D721Med (cell line): ENCODE measurements at places on chromosomes 4 and X.
A peak's percentile ranks its signal among the peaks of the same experiment; 100 is the strongest.

- DNase-seq = no peak
Observed at GRCh38 chr4:183602557-183603027, 56.4 kb downstream of the RWDD4 start.

DNA sequence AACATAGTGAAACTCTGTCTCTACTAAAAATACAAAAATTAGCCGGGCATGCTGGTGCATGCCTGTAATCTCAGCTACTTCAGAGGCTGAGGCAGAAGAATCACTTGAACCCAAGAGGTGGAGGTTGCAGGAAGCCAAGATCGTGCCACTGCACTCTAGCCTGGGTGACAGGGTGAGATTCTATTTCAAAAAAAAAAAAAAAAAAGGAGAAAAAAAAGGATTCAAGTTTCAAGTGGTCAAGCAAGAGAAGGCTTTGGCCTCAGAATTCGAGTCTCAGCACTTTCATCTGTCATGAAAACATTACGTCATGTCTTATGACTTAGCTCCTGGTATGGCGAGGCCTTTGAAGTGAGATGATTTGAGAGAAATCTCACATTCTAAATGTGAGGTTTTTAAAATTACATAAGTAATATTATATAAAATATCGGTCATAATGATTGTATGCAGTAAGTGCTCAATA is 21.2 kb upstream of the DHRSX start:
- no peak for DNase-seq

DNA sequence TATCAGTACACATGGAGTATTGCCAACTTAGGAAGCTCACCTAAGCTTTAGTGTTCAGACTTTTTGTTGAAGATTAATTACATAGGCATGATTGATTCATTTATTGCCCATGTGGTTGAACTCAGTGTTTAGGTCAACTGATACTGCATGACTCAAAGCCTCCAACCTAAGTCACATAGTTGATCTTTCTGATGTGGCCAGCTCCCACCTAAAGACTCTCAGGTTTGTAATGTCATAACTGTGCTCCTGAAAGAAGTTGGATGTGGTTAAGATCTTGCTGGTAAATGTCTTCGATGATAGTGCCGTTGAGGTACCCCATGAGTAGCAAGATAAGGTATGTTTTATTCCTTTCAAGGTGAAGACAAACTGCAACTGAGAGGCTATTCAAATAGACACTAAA is 192.5 kb downstream of the EDA start:
- no peak for DNase-seq

- no peak for DNase-seq
Observed at GRCh38 chr4:54784161-54784671, 126.5 kb downstream of the KIT start.

DNA sequence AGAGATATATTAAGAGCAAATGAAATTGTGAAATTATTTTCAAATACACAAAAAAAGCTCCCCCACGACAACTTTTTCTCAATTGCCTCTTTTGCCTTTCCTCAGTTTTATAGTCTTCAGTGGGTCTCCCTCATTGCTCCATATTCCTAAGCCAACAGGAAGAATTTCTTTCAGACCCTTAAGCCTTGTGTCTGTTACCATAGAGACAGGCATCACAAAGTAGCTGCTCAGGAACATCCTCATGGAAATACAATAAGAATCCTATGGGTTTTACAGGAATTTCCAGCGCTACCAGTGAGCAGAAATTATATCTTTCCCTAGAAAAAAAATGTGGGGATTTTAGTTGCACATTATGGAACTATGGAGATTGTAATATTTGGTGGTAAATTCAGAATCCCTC is 121.9 kb upstream of the DMD start:
- no peak for DNase-seq

DNA sequence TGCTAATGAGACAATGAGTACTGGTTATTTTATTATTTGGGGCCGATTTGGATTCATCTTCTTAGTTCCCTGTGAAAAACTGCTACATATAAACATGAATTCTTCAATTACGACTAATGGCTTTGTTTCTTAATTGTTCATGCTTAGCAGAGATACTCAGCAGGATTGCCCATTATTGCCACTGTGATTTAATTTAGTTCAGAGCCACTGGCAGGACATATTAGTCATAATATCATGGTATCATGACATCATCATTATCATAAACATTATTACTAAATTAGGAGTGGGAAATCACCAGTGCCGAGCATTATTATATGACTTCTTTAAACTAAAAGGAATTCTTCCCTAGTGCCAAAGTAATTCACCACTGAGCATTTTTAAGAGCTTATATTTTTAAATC is 201.4 kb downstream of the SPOCK3 start:
- no peak for DNase-seq

GRCh38 chrX:26848511-26848910 is 614.6 kb downstream of the PPP4R3C start:
- DNase-seq = no peak

DNA sequence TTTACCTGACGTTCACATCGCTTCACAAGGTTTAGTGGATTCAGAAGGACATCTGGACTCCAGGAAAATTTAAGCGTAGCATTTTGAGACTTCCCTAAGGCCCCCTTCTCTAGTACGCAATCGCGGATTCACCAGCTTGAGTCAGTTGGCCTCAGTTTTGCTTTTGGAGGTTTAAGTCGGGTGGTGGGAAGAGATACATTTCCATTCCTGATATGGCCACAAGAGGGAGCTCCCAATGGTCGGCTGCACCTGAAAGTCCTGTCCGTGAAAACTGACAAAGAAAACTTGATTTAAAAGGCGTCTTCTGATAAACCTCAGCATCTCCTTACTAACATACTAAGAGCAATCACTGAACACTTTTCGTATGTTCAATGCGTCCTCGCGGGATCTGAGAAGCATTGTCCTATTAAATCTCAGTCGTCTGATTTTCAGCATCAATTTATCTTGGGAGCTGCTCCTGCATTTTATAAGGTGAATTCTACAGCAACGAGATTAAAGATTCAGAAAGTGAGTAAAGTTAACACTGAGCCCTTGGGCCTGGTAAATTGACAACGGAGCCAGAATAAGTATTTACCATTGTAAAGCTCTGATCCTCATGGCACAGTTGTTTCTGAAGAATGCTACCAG is 50.6 kb downstream of the LGI2 start:
- no peak for DNase-seq

DNA sequence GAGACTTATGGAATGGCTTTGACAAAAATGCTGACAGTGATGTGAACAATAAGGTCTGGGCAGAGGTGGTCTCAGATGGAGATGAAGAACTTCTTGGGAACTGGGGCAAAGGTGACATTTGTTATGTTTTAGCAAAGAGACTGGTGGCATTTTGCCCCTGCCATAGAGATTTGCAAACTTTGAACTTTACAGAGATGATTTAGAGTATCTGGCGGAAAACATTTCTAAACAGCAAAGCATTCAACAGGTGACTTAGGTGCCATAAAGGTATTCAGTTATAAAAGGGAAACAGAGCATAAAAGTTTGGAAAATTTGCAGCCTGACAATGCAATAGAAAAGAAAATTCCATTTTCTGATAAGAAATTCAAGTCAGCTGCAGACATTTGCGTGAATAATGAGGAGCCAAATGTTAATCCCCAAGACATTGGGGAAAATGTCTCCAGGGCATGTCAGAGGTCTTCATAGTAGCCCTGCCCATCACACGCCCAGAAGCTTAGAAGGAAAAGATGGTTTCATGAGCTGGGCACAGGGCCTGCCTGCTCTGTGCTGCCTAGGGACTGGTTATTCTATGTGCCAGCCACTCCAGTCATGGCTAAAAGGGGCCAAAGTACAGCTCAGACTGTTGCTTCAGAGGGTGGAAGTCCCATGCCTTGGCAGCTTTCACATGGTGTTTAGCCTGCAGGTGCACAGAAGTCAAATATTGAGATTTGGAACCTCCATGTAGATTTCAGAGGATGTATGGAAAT is 782.2 kb downstream of the TRAM1L1 start:
- DNase-seq = no peak

GRCh38 chr4:2570551-2571222 is 34.2 kb downstream of the FAM193A start:
- DNase-seq = no peak

GRCh38 chr4:81854406-81854805 is 382.7 kb upstream of the RASGEF1B start:
- no peak for DNase-seq

- DNase-seq = no peak
Observed at GRCh38 chr4:159292137-159292896, 189.4 kb downstream of the RAPGEF2 start.

DNA sequence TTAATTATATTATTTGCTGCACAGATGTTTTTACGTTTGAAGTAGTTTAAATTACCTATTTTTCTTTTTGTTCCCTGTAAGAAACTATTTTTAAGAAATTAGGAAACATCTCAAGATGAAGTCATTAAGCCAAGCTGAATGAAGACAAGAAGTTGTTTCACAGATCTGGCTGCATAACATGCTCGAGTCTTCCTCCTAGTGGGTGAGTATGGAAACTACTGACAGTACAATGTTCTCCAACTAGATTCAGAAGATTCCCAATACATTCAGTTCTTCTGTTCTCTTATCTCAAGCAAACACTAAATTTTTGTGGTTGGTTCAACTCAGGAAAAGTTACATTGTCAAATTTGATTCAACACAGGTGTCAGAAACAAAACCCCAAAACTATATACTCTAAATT is 256.8 kb upstream of the VCX start:
- DNase-seq = no peak

DNA sequence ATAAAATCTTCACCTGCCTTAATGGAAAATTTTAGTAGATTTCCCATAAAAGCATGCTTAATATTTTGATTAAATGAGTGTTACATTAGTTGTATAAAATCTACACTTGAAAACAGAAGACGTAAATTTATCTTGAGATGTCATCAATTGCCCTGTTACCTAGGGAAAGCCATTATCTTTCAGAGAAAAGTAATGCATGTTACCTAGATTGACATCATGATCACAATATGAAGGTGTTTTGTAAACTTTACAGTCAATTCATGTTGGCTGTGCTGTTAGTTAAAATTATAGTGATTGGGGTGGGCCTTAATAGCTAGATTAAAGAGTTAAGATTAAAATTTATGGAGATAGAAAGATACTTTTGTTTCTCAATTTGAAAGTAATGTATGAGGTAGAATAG is 293.2 kb upstream of the PCDH18 start:
- no peak for DNase-seq

GRCh38 chr4:137700072-137700471 is 167.8 kb upstream of the PCDH18 start:
- DNase-seq = no peak

- no peak for DNase-seq
Observed at GRCh38 chr4:78584863-78585547, 33.4 kb downstream of the ANXA3 start.

- no peak for DNase-seq
Observed at GRCh38 chr4:8846826-8847225, 24.8 kb downstream of the HMX1 start.

GRCh38 chr4:176271749-176272148 is 2.7 kb upstream of the ASB5 start:
- DNase-seq = no peak

GRCh38 chr4:149140841-149141240 is 674.8 kb downstream of the IQCM start:
- no peak for DNase-seq

GRCh38 chr4:159937595-159937994 is 834.7 kb downstream of the RAPGEF2 start:
- no peak for DNase-seq

- no peak for DNase-seq
Observed at GRCh38 chr4:55437823-55438222, 42.1 kb downstream of the TMEM165 start.

GRCh38 chr4:70935038-70935695 is 33.0 kb downstream of the MOB1B start:
- DNase-seq = no peak

DNA sequence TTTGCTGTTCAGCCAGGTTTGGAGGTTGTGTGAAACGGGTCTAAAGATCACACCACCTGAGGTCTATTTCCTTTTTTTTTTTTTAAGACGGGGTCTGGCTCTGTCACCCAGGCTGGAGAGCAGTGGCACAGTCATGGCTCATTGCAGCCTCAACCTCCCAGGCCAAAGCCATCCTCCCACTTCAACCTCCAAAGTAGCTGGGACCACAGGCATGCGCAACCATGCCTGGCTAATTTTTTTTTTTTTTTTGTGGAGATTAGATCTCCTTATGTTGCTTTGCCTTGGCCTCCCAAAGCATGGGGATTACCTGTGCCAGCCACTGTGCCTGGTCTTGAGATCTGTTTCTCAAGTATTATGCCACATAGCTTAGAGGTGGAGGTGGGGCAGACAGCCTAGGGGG is 49.2 kb upstream of the ELOVL6 start:
- DNase-seq = no peak

GRCh38 chr4:98864560-98864959 is 64.4 kb downstream of the EIF4E start:
- no peak for DNase-seq

DNA sequence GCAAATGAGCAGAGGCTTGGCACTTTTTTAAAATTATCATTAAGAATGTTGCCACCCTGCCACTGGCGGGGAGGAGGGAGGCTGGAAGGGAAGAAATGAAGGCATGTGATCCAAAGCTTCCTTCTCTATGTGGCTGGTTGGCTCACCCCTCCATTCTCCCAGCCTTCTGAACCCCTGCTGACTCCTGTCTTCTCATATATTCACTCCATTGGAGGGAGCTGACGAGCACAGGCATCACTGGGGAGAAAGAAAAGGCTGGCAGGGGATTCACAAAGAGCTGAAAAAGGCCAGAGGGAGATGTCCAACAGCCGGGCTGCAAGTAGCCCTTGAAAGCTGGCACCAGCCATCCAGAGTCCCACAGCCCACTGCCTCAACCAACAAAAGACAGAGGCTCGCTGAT is 495.6 kb downstream of the BCOR start:
- DNase-seq = no peak

DNA sequence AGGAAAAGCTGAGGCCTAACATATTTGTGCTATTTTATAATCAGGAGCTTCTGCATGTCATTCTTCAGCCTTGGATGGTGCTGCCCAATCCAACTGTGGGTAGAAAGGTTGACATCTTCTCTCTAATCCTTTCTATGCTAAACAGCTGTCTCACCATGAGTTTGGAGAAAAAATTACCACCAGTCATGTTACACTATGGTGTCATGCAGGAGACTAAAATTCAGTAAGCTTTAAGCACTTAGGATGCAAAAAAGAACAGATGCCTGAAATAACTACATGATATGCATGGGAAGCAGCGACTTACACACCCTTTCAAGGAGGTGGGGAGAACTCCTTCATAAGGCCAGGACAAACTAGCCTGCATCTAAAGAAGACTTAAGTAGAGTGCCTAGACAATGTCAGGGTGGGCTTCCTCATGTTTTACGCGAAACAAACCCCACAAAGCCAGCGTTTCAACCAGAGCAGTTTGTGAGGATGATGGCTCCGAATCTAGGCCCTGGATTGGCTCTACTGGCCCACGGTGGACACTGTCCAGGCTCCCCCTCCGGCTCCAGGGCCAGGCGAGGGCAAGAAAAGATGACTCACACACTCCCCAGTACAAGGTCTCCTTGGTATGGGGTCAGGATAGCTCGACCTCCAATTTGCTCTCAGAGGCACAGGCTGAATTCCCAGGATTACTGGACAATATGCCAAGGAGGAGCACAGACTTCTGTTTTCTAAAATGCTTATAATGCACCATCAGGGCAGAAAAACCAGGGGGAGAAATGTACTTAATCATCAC is 45.1 kb downstream of the STX18 start:
- DNase-seq = no peak

- DNase-seq = peak; percentile 21
Observed at GRCh38 chr4:113278324-113278934, 229.0 kb downstream of the ANK2 start.
